ENCODE measurements at places on chromosomes 12 and 14. TPM values are rescaled to one million over a fixed set of nuclear protein-coding genes. Genes with fewer than 3 reads are reported as not detected.
A peak's percentile ranks its signal among the peaks of the same experiment; 100 is the strongest.

Gene TPCN1
- 31.0 TPM for total RNA-seq

Gene FGD4
- 0.07 TPM for total RNA-seq

Gene A2M
- not detected for total RNA-seq

Gene TXNDC16
- total RNA-seq = 6.2 TPM

Gene KRT78
- total RNA-seq = not detected

Gene SLC6A13
- total RNA-seq = not detected

Gene KRT71
- not detected for total RNA-seq

Gene PTPRB
- not detected for total RNA-seq

Gene DYRK4
- total RNA-seq = 29.9 TPM

Gene LRFN5
- total RNA-seq = not detected

Gene TCL1B
- total RNA-seq = not detected

Gene CLEC12A
- not detected for total RNA-seq

DNA sequence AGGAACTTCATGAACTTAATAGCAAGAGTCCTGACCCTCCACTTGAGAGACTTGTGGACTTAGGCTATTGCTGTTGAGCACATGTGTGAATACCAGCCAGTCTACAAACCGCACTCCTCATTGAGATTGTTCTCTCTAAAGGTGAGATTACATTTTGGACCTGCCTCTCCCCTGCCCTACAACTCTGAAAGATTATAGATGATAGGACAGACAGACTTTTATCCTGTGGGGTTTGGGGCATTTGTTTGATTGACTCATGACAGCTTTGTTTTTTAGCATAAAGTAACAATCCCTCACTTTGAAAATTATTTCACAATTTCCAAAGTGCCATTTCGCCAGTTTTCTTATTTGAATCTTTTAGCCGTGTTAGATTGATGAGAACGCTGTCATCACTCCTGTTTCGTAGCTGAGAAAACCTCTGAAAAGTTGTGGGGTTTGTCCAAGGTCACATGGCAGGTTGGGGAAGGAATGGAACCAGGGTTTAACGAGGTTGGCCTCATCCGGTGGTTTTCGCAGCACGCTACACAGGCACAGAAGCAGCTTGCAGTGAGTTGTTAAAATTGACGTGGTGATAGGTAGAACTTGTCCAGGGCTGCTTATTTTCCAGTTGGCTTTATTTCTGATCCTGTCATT lies 836 bp downstream of the EVL start:
- H3K4me3 ChIP-seq = peak overlapping the region; percentile 87
- peak overlapping the region; percentile 98 for H3K27ac ChIP-seq
- peaks cover 36% of the 10 kb centered on the region for H3K36me3 ChIP-seq

DNA sequence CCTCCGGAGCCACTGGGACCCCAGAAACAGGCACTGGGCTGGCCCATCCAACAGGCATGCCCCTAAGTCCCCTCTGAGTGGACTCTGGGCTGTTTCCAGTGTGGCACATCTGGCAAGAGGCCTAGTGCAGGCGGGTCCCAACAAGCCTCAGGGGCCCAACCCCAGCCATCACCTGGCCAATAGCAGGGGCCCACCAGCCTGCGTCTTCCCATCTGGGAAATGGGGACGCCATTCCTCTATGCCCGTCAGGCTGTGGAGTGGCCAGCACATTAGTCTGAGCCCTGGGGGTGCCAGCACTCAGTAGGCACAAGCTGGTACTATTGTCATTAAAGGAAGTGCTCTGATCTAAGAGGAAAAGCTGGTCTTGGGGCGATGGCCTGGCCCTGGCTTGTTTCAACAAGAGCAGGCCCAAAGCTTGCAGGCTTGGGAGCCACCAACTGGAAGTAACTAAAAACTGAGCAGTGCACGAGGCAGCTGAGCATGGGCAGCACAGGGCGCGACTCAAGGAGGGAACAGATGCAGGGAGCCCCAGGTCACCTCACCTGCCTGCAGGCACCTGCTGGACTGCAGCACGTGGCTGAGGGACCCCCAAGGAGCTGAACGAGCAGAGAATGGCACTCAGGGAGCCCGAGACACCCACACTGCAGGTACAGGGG lies 8.4 kb downstream of the DEGS2 start:
- no peak for DNase-seq
- peaks cover 1% of the 10 kb centered on the region for H3K36me3 ChIP-seq
- H3K27me3 ChIP-seq = no peaks in the 10 kb centered on the region
- H3K4me1 ChIP-seq = peaks cover 3% of the 10 kb centered on the region
- H3K27ac ChIP-seq = peak overlapping the region; percentile 41
- H3K4me3 ChIP-seq = no peak overlapping the region

GRCh38 chr14:69317102-69317755 lies 57.3 kb downstream of the GALNT16 start:
- H3K27me3 ChIP-seq = peaks cover 3% of the 10 kb centered on the region
- H3K4me1 ChIP-seq = no peaks in the 10 kb centered on the region
- H3K27ac ChIP-seq = no peak overlapping the region
- no peak for DNase-seq
- H3K36me3 ChIP-seq = no peaks in the 10 kb centered on the region

DNA sequence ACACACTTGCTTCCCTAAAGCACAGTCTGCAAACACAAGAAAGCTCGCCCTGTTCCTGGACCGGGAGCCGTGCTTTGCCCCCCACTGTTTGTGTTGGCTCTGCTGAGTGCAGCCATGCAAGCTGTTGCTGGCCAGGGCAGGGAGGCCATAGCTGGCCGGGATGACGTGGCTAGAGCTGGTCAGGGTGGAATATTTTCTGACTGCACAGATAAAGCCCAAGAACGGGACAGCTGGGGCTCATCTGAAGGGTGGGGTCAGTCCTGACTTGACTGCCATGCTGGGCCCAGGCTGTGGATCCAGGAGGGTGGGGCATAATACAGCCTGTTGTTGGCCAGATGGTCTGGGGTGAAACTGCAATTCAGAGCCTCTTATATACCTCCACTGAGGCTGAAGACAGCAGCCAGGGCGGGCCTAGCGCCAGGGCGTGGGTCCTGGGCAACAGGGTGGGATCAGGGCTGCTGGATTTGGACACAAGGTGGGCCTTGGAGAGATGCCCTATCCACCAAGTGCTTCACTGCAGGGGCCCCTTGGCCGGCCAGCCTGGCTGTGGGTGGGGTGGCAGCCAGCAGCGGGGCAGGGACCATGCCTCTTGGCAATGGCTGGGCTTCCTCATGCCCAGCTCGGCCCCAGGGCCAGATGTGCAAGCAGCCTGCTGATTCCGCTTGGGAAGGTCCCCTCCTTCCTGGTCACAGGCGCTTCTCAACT lies 14.8 kb downstream of the KMT5A start:
- no peak overlapping the region for H3K4me3 ChIP-seq
- H3K4me1 ChIP-seq = peaks cover 2% of the 10 kb centered on the region
- DNase-seq = no peak
- H3K27me3 ChIP-seq = no peaks in the 10 kb centered on the region
- peaks cover 50% of the 10 kb centered on the region for H3K36me3 ChIP-seq
- no peak overlapping the region for H3K27ac ChIP-seq

DNA sequence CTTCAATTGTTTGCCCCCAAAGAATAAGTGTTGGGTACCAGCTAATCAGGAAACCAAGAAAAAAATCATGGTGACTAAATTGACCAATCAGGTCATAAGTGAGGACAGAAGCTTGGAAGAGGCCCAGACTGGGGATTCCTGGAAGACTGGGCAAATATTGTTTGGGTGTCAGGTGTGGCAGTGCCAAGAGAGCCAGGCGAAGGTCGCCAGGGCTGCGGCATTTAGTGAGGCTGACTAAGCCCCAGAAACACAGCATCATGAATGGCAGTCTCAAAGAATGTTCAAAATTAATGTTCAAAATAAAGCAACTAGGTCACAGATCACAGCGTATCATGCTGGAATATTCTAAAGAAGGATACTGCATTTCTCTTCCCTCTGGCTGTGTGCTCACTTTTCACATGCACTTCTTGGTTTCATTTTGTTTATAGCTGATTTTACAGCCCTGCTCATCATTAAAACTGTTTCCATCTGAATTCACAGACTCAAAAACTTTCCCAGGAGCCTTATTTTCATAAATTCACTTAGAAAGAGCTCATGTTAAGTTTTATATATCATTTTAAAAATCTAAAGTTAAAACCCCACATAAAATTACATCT lies 85.3 kb upstream of the OVCH1 start:
- H3K27ac ChIP-seq = no peak overlapping the region
- no peaks in the 10 kb centered on the region for H3K36me3 ChIP-seq
- H3K4me1 ChIP-seq = no peaks in the 10 kb centered on the region
- no peak overlapping the region for H3K4me3 ChIP-seq

- no peaks in the 10 kb centered on the region for H3K27me3 ChIP-seq
- no peaks in the 10 kb centered on the region for H3K36me3 ChIP-seq
- H3K4me3 ChIP-seq = no peak overlapping the region
- no peaks in the 10 kb centered on the region for H3K4me1 ChIP-seq
- DNase-seq = no peak
These were observed 93.9 kb downstream of the CALM1 start for GRCh38 chr14:90490720-90491050.

DNA sequence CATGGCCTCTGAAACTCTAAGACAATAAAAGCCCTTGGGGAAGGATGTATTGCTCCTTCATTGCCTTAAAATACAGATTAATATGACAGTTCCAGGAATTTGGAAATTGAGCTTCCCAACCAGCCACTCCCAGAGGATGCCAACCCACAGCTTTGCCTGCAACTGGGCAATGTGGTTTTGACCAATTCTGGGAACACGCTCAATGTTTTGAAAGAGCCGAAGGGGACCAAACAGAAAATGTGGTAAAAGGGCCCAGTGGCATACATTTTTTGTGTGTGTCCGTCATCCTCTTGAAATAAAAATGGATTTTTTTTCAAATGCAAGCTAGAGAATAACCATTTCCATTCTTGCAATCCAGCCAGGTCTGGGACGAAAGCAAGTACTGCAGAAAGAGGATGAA lies 88.3 kb upstream of the PLEKHG7 start:
- no peaks in the 10 kb centered on the region for H3K27me3 ChIP-seq
- H3K36me3 ChIP-seq = no peaks in the 10 kb centered on the region
- DNase-seq = no peak
- peaks cover 7% of the 10 kb centered on the region for H3K4me1 ChIP-seq
- H3K27ac ChIP-seq = no peak overlapping the region
- no peak overlapping the region for H3K4me3 ChIP-seq

DNA sequence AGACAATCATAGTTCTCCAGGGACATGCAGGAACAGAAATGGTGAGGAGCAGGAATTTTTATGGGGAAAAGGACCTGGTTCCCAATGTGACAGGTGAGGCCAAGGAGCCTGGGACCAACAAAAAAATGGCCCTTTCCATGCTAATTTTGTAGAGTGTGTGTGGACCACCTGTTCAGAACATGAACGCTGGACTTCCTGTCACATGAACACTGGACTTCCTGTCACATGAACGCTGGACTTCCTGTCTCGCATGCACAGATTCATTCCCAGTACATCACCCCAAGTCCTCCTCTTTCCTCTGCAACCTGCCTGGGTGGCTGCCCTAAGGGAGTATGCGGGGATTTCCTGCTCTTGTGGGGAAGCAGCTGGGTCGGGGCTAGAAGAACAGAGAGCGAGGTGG lies 10.1 kb downstream of the FGF6 start:
- no peak for DNase-seq
- H3K27ac ChIP-seq = no peak overlapping the region
- H3K36me3 ChIP-seq = no peaks in the 10 kb centered on the region
- H3K4me3 ChIP-seq = no peak overlapping the region
- peaks cover 17% of the 10 kb centered on the region for H3K27me3 ChIP-seq

- no peaks in the 10 kb centered on the region for H3K36me3 ChIP-seq
- H3K27me3 ChIP-seq = peaks cover 3% of the 10 kb centered on the region
- peaks cover 3% of the 10 kb centered on the region for H3K4me1 ChIP-seq
- H3K27ac ChIP-seq = no peak overlapping the region
- no peak overlapping the region for H3K4me3 ChIP-seq
- peak; percentile 37 for DNase-seq
These were observed 198.8 kb downstream of the ANO2 start for GRCh38 chr12:5746036-5746908.

GRCh38 chr12:89163918-89164317 lies 188.4 kb downstream of the DUSP6 start:
- DNase-seq = no peak
- H3K36me3 ChIP-seq = peaks cover 3% of the 10 kb centered on the region
- H3K27ac ChIP-seq = no peak overlapping the region
- H3K27me3 ChIP-seq = no peaks in the 10 kb centered on the region
- no peak overlapping the region for H3K4me3 ChIP-seq
- peaks cover 27% of the 10 kb centered on the region for H3K4me1 ChIP-seq

DNA sequence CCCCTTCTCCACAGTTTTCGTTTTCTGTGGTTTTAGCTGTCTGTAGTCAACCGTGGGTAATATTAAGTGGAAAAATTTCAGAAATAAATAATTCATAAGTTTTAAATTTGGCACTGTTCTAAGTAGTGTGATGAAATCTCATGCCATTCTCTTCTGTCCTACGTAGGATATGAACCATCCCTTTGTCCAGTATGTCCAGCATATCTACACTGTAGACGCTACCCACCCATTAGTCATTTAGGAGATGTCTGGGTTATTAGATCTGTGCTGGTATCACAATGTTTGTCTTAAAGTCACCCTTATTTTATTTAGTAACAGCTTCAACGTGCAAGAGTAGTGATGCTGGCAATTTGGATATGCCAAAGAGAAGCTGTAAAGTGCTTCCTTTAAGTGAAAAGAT lies 44.7 kb downstream of the ATF7IP start:
- H3K4me1 ChIP-seq = peaks cover 34% of the 10 kb centered on the region
- H3K27ac ChIP-seq = no peak overlapping the region
- peaks cover 34% of the 10 kb centered on the region for H3K36me3 ChIP-seq

DNA sequence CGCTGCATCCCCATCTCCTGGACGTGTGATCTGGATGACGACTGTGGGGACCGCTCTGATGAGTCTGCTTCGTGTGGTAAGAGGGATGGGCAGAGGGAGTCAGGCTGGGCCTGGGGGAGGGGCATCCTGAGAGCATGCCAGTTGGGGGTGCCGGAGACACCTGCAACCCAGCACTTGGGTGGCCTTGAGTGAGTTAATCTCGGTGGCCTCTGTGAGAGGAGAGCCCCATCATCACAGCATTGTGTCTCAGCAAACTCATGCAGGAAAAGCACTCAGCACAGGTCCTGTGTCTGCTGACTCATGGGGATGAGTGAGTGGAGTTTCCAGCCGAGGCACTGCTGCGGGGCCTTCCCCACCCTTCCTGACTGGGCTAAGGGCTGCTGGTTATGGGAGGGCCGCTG lies 19.6 kb upstream of the LRP1-AS start:
- no peaks in the 10 kb centered on the region for H3K27me3 ChIP-seq
- no peak overlapping the region for H3K4me3 ChIP-seq
- no peaks in the 10 kb centered on the region for H3K36me3 ChIP-seq
- peak overlapping the region; percentile 75 for H3K27ac ChIP-seq
- peaks cover 9% of the 10 kb centered on the region for H3K4me1 ChIP-seq
- no peak for DNase-seq

GRCh38 chr14:56002342-56002741 lies 115.9 kb upstream of the PELI2 start:
- peaks cover 49% of the 10 kb centered on the region for H3K27me3 ChIP-seq
- H3K27ac ChIP-seq = no peak overlapping the region
- no peaks in the 10 kb centered on the region for H3K36me3 ChIP-seq
- DNase-seq = no peak

All from activated CD4-positive, alpha-beta T cell treated with anti-CD3 and anti-CD28 coated beads, Interleukin-2, amount 10 ng/mL, durations not matched to agents 24 days and 14 days (primary cell).